Heart right ventricle (tissue), 16 donors: ENCODE measurements at places on chromosomes 1 and 21.
A peak's percentile ranks its signal among the peaks of the same experiment; 100 is the strongest.

GRCh38 chr1:9183441-9183840 is 51.1 kb upstream of the H6PD start:
- no peak for DNase-seq

DNA sequence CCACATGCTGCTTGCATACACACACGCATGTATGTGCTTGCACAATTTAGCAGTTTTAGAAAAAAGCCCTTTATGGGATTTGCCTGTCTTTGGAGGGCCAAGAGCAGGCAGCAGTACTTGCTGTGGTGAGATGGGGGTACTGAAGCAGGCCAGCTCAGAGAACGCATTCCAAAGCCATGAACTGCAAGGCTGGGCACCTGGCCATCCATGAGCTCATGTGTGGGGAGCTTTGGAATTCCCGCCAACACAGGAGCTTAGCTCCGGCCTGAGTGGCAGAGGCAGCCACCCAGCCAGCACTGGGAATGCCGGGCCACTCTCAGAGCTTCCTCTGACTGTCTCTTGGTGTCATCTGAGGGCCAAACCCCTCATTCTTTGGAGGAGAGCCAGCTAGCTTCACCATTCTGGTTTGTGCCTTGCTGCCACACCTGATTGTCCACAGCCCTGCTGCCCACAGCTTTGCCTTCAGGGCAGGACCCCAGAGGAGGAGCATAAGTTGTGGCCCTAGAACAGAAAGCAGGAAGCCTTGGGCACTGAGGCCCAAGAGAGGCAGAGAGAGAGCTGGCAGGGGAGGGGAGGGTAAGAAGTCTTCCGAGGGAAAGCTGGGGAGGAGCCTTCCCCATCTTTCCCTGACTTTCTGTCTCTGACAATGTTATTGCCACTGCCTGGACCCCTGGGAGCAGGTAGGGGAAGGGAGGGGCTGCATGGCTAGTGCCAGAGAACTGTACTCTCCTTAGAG is 92.1 kb upstream of the POU3F1 start:
- DNase-seq: peak; percentile 80

DNA sequence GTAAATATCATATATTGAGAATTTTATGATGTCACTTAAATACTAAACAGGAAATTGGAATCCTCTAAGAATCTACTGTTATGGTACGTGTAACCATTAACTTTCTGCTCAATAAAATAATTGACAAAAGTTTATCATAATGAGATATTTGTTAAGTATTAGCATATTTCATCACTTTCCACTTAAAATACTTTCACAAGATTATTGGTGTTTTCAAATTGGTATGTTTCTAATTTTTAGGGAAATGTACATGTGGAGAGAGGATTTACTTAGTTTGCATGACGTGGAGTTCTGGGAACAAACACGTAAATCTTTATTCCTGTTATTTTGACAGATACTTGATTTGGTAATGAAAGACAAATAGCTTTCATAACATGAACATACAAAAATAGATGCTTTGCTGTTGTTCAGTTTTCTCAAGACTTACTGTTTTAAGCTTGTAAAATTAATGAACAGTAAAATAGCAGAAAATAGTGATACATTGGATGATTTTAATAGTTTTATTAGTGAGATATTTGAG is 1.6 kb downstream of the SRSF11 start:
- DNase-seq: no peak

DNA sequence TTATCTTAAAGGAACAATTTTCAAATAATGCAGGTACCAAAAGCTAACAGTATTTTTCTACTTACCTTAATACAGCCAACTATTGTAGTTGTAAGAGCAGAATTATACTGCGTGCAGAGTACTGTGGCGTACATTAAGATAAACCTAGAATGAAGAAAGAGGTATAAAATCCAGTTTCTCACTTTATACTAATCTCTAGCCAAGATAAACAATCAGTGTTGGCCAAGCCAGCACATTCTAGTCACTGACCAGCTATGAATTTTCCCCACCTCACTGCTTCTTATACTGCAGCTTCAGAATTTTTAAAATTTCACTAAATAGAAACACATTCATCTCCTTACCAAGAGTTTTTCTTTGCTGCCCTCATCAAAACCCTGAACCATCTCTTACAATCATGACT is 33.6 kb downstream of the SLC35D1 start:
- no peak for DNase-seq

DNA sequence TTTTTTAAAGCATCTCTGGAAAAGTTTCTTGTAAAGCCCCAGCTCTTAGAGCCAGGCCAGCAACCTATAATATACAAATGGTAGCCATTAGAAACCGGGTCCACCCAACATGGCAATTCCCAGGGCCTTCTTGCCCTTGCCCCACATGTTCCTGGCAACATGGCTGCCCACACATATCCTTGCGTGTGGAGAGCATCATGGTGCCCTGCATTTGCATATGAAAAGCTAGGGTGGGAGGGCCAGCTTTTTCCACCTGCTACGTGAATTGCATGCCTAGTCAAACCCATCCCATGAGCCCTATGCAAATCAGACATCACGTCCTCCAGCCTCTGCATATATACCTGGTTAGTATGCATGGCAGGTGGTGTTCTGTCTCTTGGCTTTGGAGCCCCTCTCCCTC is 88.2 kb downstream of the RABGAP1L start:
- no peak for DNase-seq

GRCh38 chr1:162709870-162710269 is 77.6 kb downstream of the DDR2 start:
- no peak for DNase-seq

DNA sequence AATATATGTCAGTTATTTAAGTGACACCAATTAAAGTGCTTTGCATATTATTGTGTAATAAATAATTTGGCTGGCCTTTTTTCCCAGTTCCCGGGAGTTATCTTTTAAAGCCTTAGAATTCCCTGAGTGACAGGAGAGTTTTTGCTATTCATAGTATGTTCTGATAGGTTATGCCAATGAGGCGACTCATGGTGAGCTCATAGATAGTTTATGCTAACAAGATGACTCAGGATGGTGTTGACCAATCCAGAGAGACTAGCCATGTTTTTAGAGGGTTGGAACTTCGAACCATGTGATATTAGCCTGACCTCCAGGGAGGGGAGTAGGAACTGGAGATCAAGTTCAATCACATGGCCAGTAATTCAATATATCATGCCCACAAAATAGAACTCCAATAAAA is 310.8 kb downstream of the USP25 start:
- no peak for DNase-seq
